GM19239 (cell line): ENCODE measurements at places on chromosomes 16 and 17.
A peak's percentile ranks its signal among the peaks of the same experiment; 100 is the strongest.

DNA sequence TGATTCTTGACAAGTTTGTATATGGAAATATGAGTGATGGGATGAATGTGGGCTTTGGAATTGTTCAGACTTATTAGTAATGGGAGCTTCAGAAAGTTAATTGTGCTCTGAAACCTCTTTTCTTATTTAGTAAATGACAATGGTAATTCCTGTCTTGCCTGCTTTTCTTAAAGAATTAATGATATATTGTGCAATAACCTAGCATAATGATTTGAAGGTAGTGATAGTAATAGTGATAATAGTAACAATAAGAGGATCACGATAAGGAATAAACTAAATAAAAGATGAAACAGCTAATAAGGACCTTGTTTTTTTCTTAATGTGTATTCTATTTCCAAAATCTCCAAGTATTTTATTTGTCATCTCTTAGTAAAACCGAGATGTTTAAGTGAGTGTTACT is 245.0 kb upstream of the CPHXL start:
- DNase-seq: no peak

DNA sequence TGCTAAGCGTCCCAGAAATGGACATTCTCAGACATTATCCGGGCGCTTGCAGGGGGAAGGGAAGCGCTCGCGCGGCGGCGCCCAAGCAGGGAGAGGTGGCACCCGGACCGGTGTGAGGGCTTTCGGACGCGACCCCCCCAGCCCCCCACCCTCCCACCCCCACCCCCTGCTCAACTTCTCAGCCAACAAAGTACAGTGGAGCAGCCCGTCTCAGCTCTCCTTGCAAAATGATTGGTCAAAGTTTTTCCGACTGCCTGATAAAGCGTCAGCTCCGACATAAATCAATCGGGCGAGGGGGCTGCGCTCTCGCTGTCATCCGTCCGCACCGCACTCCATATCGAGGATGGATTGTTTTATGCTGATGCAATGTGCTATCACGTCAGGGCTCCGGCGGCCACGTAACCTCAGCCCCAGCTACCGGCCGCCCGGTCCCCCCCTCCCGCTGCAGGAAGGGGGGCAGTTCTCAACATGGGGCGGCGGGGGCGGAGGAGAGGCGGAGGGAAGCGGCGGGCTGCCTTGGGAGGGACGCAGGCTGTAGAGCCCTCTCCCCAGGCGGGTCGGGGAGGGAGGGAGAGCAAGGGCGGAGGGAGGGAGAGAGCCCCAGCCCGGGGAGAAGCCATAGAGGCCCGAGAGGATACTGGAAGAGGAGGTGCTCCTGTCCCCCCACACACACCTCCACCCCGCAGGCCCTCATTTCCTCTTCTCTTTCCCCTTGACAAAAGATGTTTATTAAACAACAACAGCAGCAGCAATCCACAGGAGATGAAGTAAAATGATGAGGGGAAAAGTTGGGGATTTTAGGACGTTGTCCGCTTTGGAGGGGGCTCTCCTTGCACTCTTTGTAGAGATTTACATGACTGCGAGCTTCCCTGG is at the start of gene HOXB9:
Gene HOXB9 (minus strand): TSS at position 114 of the 873 bp plus-strand sequence. CDS start 89 bp downstream, at position 25.
- no peak for DNase-seq

- DNase-seq: no peak
Measured at GRCh38 chr17:73119631-73120030, 27.1 kb upstream of the SLC39A11 start.

GRCh38 chr17:57670769-57671569 is 74.1 kb downstream of the CCDC182 start:
- no peak for DNase-seq

GRCh38 chr17:43546319-43547188 is at the start of gene ETV4:
ETV4 (minus strand) TSS chr17:43546340; CDS start chr17:43545617, 723 bp downstream.
- DNase-seq: peak; percentile 94

DNA sequence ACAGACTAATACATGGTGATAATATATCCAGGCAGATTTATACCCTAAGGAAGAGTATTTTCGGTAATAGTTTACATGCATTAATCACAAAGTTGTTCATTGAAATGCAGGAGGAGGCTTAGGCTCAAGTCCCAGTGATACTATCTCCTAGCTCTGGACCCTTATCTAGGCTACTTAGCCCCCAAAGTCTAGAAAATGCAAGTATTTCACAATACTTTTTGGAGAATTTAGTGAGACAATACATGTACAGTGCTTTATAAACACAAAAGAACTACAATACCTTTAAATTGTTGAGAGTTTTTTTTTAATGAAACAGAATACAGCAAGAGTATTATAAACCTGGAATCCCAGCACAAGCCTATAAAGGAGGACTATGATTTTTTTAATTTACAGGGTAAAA is 473.9 kb downstream of the HS3ST3B1 start:
- DNase-seq: no peak

DNA sequence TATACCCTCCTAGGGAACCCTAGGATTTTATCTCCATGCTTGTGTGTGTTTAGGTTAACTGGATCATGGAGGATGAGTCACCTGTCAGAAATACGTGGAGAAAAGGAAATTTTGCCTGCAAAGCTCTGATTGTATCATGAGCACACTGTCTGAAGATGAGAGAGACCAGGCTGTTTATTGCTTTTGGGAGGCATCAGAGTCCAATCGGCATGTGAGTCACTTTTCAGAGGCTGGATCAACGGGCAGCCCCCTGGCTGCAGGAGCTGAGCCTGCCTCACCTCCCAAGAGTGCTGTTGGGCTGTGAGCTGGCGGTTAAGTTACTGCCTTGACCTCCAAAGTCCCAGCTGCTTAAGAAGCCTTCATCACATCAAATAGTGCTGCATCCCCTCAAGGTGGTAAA is 41.5 kb upstream of the MED9 start:
- DNase-seq: no peak

DNA sequence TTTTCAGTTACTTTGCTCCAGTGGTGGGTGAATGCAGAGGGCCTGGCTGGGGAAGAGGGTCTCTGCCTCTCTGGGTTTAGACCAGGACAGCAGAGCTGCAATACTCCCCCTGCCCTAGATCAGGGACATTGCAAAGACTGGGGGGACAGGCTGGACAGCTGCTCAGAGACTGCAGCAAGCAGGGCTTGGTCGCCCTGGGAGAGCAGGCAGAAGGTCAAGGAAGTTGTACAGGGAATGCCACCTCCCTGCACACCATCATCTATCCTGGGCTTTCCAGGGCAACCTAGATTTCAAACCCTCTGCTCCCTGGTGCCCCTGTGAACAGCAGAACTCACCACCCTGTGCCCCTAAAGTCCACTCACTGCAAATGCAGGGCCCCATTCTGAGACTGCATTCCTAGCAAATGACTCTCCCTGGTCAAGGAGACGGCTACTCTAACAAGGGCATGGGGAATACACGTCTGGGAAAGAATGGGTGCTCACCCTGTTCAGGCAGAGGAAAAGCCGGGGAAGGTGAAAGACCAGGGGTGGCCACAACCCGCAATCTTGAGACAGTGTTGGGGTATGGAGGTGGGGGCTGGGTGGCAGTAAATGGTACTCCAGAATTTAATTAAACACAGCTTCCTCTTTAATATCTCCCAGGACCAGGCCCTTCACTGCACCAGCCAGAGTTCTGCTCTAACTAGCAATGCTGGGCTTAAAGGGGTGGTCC is 1.0 kb downstream of the KIFC3 start:
- DNase-seq: no peak

GRCh38 chr17:35051183-35051578 is 12.3 kb downstream of the RFFL start:
- DNase-seq: peak; percentile 42

DNA sequence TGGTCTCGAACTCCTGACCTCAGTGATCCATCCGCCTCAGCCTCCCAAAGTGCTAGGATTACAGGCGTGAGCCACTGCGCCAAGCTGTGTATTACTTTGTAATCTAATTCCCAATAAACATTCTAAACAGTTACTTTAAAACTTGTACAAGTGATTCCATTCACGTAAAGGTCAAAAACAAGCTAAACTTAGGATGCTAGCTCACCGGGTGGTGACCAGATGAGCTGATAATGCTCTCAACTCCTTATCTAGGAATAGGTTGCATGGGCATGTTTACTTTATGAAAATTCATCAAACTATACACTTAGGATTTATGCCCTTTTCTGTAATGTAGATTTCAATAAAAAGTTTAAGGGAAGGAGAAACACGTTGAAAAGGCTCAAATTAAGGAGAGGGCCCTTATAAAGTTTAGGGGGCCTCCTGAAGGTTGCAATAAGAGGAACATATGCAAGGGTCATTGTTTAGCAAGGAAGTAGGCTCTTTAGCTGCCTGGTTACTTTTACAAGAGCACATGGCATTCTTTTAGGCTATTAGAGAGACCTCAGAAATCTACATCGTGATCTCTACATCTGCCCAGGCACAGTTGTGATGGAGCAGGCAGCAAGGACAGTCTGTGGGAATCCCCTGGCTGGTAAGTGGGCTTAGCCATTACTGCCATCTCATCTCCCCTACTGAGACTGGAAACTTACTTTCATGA is 13.3 kb downstream of the CDR2 start:
- no peak for DNase-seq

GRCh38 chr17:36791942-36792475 is 145.3 kb upstream of the LHX1 start:
- no peak for DNase-seq

- no peak for DNase-seq
Measured at GRCh38 chr16:66325717-66326376, 40.6 kb upstream of the CDH5 start.

DNA sequence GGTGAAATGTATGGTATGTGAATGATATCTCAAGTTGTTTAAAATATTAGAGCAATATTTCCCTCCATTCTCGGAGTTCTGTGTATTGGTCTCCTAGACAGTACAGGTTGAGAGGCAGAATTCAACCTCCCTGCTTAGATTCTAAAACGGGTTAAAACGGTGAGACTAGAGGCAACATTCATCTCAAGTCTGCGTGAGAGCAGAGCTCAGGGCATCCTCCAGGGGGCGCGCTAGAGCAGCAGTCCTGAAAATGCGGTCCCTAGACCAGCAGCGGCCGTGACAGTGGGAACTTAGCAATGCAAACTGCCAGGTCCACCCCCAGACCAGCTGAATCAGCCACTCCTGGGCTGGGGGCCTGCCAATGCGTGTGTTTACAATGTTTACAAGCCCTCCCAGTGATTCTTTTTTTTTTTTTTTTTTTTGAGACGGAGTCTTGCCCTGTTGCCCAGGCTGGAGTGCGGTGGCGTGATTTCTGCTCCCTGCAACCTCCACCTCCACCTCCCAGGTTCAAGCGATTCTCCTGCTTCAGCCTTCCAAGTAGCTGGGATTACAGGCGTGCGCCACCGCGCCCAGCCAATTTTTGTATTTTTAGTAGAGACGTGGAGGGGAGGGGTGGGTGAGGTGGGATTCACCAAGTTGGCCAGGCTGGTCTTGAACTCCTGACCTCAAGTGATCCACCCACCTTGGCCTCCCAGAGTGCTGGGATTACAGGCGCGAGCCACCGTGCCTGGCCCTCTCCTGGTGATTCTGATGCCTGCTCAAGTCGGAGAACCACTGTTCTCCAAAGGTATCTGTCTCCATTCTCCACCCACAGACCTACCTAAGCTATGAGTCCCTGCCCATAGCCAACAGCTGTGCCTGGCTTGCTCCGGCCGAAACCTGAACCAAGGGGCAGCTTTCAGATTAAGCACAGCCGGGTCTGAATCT is 24.2 kb downstream of the KLHL36 start:
- DNase-seq: peak; percentile 79

GRCh38 chr16:85631802-85632393 is 18.8 kb downstream of the GSE1 start:
- no peak for DNase-seq

- no peak for DNase-seq
Measured at GRCh38 chr17:80443916-80444643, 29.1 kb downstream of the ENDOV start.

DNA sequence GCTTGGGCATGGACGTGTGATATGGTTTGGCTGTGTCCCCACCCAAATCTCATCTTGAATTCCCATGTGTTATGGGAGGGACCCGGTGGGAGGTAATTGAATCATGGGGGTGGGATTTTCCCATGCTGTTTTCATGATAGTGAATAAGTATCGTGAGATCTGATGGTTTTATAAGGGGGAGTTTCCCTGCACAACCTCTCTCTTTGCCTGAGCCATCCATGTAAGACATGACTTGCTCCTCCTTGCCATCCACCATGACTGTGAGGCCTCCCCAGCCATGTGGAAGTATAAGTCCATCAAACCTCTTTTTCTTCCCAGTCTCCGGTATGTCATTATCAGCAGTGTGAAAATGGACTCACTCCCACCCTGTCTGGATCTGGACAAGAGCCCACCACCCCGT is 393.4 kb downstream of the SEC14L1 start:
- no peak for DNase-seq

- DNase-seq: no peak
Measured at GRCh38 chr17:51629232-51629631, 368.9 kb downstream of the UTP18 start.

GRCh38 chr16:31138621-31139578 is 3.4 kb upstream of the PRSS8 start:
- DNase-seq: no peak

- DNase-seq: no peak
Measured at GRCh38 chr17:66925811-66926500, 38.6 kb upstream of the CACNG4 start.

GRCh38 chr16:11310997-11311561 is 29.9 kb upstream of the PRM1 start:
- no peak for DNase-seq

- no peak for DNase-seq
Measured at GRCh38 chr17:57459286-57459915, 203.1 kb downstream of the MSI2 start.
